ENCODE measurements at places on chromosomes 12 and 14.

- no peak for DNase-seq
Measured at GRCh38 chr12:71061451-71061850, 96.3 kb downstream of the TSPAN8 start.

DNA sequence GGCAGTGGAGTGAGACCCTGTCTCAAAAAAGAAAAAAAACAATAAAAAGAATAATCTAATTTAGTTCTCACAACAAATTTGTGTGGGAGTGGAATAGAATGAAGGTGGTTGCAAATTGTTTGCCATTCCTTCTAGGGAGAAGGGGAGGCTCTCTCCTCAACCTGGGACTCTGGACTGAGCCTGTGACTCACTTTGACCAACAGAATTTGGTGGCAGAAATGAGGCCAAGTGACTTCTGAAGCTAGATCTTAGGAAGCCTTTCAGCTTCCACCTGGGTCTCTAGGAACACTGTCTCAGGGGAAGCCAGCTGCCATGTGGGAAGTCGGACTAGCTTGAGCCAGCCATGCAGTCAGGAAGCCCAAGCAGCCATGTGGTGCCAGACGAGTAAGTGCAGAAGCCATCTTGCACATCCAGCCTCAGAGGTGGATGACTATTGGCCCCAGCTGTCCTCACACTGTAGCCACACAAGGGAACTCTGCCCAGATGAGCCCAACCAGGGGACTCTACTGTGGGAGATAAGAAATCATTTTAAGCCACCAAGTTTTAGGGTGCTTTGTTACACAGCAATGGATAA, 14.4 kb downstream of the ALDH2 start:
- DNase-seq: no peak

DNA sequence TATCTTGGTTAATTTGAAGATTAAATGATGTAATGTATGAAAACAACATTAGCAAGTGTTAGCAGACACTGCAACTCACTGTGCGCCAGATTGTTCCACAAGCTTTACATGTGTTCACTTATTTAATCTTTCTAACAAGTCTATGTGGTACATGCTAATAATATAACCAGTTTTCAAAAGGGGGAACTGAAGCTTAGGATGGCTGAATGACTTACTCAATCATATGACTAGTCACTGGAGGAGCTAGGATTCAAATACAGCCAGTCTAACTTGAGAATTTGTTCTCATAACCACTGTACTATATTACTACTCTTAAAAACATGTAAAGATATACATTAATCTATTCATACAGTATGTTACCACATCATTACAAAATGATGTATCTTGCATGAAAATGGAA, 60.5 kb upstream of the LRIG3 start:
- DNase-seq: no peak

- no peak for DNase-seq
Measured at GRCh38 chr12:121525411-121525810, 55.4 kb downstream of the KDM2B start.

GRCh38 chr14:55297611-55298499, 26.6 kb downstream of the FBXO34 start:
- DNase-seq: no peak

DNA sequence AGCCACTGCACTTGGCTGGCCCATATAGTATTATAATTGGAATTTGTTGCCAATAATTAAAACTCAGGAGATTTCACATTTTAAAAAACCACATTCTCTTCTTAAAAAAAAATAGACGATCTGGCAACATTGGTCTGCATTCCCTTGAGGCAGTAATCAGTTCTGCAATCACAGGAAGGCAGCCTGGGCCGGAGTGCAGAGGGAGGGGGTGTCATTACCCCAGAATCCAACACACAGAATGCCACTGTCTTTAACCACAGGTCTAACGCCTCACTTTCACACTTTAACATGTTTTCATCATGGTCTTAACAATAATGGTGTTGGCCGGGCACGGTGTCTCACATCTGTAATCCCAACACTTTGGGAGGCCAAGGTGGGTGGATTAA, 100.1 kb downstream of the SCARB1 start:
- no peak for DNase-seq

DNA sequence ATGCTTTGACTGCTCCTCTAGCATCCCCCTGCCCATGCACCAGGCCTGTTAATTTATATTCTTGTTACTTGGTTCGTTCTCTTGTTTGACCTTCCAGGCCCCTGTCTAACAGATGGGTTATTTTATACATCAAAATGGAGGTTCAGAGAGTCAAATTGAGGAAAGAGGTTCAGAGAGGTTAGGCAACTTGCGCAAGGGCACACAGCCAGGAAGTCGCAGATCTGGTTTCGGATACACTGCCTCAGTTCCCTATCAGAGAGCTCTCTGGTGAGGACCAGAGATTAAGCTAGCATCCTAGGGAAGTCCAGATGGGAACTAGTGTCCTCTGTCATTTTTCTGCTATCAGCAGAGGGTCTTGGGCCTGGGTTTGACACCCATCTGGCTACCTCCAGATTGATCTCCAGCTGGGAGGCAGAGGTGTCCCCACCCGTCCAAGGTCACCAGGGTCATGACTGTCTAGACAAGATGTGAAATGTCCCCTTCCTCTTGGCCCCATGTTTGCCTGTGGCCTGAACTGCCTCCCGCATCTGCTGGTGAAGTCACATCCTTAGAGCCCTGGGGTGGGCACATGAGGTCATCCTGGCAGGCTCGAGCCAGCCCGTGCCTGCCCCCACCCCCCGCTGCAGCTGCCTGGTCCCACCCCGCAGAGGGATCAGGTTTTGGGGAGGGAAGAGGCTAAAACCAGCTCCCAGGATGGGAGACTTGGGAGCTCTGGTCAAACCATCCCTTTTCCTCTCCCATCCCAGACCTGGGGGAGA, 84.3 kb upstream of the NCOR2 start:
- no peak for DNase-seq

- DNase-seq: no peak
Measured at GRCh38 chr14:63910583-63911363, 58.0 kb downstream of the SYNE2 start.

DNA sequence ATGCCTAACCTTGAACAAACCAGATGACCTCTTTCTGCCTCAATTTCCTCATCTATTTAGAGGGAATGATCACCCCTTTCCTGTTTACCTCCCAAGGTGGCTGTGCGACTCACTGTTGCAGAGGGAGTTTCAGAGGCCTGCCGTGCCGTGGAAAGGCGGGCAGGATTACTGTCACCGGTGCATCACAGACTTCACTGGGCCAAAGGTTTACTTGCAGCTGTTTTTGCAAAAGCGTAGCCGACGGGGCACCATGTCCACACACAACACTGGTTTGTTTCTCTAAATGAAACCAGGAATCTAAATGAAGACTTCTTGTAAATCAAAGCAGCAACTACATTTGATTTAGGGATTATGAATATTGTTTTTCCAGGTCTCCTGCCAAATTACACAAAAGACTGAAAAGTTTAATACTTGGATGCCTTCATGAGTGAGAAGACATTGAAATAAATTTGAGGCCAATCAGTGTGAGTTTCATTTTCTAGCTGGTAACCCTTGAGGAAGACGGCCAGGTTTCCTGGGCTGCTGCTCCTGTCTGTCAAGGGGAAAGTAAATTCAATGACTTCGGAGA, 696.1 kb upstream of the TMEM132C start:
- no peak for DNase-seq

DNA sequence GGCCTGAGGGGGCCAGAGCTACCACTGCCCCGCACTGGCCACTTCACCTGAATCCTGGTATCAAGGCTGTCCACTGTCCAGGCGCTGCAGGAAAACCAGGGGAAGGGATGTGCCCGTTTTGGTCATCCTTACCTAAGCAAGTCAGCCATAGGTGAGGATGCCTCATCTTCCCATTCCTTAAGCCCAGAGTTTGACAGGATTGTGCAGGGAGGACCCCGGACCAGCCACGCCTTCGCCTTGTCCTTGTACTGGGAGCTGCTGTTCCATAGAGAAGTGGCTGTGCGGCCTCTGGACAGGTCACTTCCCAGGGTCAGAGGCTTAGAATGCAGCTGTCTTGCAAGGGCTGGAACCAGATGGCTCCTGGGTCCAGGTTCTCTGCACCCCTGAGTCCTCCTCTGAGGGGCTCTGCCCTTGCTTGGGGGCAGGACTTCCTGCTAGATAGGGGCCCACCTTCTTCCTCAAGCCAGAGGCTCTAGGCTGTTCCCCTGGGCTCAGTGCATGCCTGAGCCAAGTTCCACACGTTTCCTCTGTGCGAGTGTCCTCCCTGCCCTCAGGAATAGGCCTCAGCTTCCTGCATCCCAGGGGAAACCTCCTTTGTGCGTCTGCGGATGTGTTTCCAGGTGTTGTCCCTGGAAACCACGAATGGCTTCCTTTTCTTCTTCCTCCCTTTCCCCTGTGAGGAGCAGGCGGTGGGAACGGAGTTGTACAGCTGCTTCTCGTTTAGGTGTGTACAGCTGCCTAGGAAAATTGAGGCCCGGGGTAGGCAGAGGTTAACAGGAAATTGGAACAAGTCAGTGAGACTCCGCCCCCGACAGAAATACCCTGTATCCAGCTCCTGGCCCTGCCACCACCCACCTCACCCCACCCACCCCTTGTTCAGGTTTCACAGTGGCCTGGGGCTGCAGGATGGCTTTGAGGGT, 54.3 kb upstream of the RIN3 start:
- DNase-seq: no peak

GRCh38 chr12:93060666-93061472, 131.8 kb upstream of the EEA1 start:
- peak; percentile 26 for DNase-seq

DNA sequence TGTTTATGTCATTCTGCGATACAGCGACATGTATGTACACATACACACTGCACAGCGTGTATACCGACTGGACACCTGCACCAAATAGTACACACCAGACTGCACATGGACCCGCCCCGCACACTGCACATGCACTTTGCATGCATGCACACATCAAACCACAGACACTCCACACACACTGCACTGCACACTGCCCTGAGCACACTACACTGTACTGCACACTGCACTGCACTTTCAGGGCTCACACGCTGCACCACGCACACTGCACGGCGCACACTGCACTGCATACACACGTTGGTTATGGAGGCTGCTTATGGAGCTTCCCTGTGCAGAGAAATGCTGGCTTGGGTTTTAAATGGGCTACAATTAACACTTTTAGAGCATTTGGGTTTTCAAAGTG, 1.6 kb downstream of the PAPLN start:
- DNase-seq: no peak

- no peak for DNase-seq
Measured at GRCh38 chr12:62891805-62892549, 43.0 kb downstream of the PPM1H start.

DNA sequence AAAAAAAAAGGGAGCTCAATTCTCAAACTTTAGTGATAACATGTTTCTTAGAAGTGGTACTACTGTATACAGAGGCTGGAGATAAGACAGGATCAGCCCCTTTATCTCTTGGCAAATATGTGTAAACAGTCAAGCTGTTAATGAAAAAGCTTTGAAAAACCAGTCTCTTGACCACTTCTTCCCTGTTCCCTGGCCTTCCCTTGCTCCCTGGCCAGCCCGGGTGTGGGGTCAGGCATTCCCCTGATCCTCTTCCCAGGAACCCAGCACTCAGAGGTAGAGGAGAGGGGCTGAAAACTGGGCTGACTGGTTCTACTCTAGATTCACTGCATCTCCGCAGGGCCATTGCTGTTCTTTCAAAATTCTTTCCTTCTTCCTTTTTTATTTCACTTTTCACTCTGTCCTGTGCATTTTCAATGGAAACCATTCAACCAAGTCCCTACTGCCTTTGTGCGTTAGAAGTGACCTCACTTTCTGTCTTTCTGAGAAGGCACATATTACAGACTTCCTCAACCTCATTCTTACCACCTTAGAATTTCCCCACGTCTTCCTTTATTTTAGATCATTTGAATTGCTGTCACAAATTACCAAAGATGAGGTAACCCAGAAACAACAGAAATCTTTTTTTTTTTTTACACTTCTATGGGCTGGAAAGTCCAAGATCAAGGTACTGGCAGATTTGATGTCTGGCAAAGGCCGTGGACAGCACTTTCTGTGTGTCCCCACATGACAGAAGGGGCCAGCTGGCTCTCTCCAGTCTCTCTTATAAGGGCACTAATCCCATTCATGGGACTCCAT, 5.7 kb downstream of the GNG2 start:
- DNase-seq: no peak

GRCh38 chr12:110694330-110694901, 5.5 kb upstream of the HVCN1 start:
- no peak for DNase-seq

DNA sequence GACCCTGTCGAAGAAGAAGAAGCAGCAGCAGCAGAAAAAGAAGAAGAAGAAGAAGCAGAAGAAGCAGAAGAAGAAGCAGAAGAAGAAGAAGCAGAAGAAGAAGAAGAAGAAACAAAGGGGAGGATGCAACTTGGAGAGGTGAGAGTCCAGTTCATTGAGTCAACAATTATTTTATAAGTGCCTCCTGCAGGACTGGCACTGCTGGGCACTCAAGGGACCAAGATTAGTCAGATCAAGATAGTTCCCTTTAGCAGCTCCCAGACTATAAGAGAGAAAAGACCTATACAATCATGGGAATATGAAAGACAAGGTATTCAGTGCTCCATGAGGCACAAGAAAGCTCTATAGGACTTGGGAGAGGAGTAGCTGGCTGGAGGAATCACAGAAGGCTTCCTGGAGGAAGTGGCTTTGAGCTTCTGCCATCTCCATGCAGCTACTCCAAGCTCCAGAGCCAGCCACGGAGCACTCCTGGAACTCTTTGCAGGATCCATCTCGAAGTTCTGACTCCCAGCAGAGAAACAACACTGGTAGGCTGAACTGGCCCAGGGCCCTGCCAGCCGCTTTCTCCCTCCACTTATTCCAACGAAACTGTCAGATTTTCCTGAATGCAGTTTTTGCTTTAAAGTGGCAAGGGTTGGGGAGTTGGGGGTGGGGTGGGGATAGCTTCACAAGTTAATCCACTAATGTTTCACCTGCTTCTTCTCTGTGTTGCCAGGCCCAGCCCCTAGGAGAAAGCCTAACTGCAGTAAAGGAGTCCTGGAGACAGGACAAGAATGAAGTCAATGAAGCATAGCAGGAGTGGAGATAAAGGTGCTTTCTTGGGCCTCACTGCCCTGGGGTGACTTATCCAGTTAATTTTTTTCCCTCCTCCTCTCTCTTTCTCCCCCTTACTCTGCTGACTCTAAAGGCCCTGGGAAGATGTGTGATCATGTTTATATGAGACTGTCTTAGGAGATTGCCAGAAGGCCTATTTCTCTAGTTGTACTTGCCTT, 140.1 kb upstream of the PARP11 start:
- no peak for DNase-seq

DNA sequence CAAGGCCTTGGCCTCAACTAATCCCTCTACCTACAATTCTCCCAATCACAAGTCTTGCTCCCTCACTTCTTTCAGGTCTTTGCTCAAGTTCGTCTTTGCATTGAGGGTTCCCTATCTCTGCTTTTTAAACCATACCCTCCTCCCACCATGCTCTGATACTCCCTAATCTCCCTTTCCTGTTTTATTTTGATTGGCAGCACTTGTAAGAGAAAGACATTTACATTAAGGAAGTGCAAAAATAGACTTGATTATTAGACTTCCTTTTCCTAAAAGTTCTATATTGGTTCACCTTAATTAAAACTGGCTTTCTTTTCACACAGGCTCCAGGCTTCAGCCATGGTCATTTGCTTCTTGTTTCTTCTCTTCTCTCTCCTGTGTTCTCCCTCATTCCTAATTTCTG, 18.3 kb upstream of the WIF1 start:
- no peak for DNase-seq
